NCI-H774 (cell line): ENCODE measurements at places on chromosomes 11 and 22.

DNA sequence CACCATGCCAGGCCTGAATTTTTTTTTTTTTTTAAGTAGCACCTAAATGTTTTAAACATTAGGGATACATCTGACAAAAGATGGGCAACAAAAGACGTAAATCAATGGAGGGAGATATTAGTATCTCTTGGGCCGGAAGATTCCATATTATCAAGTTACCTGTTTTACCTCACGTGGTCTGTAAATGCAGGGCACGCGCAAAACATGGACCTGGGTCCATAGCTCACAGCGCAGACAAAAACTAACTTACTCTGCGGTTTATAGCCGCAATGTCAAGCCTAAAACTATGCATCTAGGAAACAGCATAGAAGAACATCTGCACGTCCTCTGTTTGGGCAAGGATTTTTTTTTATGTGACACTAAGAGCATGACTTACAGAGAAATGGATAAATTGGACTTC is 31.5 kb upstream of the PANX2 start:
- no peak for DNase-seq

DNA sequence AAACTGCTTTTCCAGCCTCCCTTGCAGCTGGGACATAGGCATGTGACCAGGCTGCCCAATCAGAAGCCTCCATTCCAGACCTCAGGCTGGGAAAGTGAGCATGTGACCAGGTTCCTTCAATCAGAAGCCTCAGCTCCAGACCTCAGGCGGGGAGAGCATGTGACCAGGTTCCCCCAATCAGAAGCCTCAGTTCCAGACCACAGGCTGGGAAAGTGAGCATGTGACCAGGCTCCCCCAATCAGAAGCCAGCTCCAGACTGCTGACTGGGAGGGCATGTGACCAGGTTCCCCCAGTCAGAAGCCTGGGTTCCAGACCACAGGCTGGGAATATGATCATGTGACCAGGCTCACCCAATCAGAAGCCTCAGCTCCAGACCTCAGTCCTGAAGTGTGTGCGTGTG is 11.7 kb upstream of the IL2RB start:
- no peak for DNase-seq

GRCh38 chr11:120471994-120472393 is 39.6 kb upstream of the GRIK4 start:
- no peak for DNase-seq

- no peak for DNase-seq
These were observed 219.4 kb downstream of the DBX1 start for GRCh38 chr11:19940831-19941230.

GRCh38 chr11:96015906-96016565 is 92.1 kb upstream of the MTMR2 start:
- no peak for DNase-seq

GRCh38 chr11:104654181-104654813 is 244.0 kb downstream of the CASP12 start:
- DNase-seq, result no peak

DNA sequence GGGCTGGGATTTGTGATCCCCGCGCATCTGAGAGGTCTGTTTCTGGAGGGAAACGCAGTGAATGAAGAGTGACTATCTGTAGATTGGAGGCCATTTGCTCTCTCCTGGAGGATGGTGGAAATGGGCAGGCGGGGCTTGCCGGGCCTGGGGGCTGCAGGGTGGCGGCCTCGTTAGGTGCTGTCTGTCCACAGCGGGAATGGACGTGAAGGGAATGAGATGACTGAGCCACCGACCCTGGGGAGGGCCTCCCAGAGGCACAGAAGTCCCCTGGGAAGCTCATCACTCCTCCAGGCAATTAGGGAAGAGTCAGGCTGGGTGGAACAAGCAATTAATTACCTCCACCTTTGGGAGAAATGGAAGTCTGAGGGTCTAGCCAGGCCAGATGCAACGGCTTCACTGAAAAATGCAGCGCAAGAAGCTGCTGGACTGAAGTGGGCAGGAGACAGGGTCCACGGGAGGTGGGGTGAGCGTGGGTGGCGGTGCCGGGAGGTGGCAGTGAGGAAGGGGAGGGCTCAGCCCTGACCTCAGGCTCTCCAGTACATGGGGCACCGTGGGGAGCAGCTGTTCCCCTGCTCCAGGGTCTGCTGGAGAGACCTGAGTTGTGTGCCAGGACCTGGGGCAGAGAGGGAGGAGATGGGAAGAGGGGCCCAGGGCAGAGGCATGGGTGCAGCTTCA is 524.5 kb downstream of the BRD1 start:
- DNase-seq, result no peak

DNA sequence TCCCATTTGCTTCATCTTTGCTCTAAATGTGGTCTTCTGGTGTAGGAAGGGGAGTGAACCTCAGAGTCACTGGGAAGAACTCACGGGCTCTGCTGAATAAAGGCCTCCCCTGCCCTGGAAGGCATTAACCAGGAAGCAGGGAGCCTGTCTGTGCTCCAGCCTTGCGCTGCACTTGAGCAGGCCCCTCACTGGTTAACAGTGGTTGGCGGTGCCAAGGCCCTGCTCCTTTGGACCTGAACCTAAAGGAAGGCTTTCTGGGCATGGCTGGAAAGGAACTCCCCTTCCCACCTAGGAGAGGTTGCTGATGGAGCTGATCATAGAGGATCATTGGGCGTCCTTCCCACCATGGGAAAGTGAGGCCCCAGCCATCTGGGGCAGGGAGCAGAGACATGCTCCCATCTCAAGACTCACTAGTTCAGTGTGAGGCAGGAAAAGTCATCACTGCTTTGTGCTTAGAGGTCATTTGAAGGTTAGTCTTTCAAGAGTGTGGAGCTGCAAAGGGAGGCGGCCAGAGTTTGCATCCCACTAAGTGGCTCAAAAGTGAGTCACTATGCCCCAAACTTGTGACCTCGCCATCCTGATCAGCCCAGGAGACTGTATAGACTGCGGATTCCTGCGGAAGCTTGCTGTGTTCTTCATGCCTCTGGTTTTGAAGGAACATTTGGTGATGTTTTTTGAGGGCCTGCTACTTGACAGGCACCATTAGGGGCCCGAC is 50.4 kb downstream of the DBX1 start:
- no peak for DNase-seq

GRCh38 chr11:133793271-133794035 is 51.9 kb downstream of the SPATA19 start:
- peak; percentile 43 for DNase-seq

- no peak for DNase-seq
These were observed 21.5 kb downstream of the RIBC2 start for GRCh38 chr22:45434981-45435380.

DNA sequence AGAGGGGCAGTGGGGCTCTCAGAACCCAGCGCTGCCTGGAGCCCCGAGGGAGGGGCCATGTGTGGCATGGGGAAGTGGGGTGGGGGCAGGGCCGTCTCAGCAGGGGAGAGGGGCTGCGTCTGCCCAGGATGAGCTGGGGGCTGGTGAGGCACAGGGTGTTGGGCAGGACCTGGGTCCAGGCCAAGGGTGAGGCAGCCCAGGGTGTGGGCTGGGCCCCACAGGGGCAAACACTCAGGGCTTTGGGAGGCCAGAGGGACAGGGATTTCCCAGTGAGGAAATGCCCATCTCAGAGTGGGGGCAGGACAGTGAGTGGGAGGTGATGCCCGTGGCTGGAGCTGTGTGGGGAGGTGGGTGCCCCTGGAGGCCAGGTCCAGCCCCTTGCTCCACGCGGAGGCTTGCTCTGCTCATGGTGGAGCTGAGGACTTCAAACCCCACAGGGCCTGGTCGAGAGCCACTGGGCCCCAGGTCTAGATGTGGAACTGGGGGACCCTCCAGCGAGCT is 5.4 kb downstream of the PLXNB2 start:
- no peak for DNase-seq

DNA sequence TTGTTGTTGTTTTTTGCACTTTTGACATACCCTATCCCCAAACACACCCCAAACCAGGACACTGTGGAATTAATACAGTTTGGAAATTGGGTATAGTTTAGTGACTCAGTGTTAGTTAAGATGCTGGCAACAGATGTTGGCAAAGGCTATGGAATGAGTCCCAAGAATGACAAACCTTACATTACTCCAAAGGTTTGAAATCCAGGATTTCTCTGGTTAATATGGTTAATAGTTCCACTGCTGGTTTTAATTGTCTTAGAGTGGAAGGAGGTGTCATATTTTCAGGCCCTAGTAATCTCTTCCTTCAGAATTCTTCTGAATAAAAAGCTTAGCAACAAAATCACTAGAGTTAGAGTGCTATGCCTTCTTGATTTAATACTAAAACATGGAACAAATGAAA is 775 bp downstream of the LPXN start:
- no peak for DNase-seq

GRCh38 chr22:43796567-43796966 is 15.5 kb downstream of the EFCAB6 start:
- no peak for DNase-seq
